ENCODE measurements at places on chromosomes 1 and 21. TPM values are rescaled to one million over a fixed set of nuclear protein-coding genes. Genes with fewer than 3 reads are reported as not detected.

The HSPA6 gene
- under 0.01 TPM for total RNA-seq

The HSD3B1 gene
- total RNA-seq = not detected

The HPCA gene
- 0.15 TPM for total RNA-seq

The DHRS3 gene
- total RNA-seq = 21.6 TPM

The GUCA2B gene
- not detected for total RNA-seq

The NPPA gene
- not detected for total RNA-seq

The NTNG1 gene
- 10.9 TPM for total RNA-seq

The SLC9C2 gene
- total RNA-seq = not detected

The TMPRSS3 gene
- not detected for total RNA-seq

The UBE2J2 gene
- total RNA-seq = 45.9 TPM

The PTAFR gene
- 0.34 TPM for total RNA-seq

The ANP32E gene
- total RNA-seq = 25.3 TPM

The TDRD10 gene
- total RNA-seq = not detected

The PTGFR gene
- 7.0 TPM for total RNA-seq

The PIGR gene
- total RNA-seq = not detected

The DENND2D gene
- total RNA-seq = 2.1 TPM

The MAN1C1 gene
- total RNA-seq = 1.0 TPM

The SRP9 gene
- 330 TPM for total RNA-seq

The GABPB2 gene
- total RNA-seq = 5.5 TPM

The MPL gene
- total RNA-seq = not detected

The OVAAL gene
- total RNA-seq = not detected

The XCL1 gene
- total RNA-seq = not detected

The LCE6A gene
- total RNA-seq = not detected

The CNKSR1 gene
- total RNA-seq = 0.17 TPM
